ENCODE measurements at places on chromosomes 11 and 22.

GRCh38 chr11:11461473-11461872 is 108.4 kb upstream of the CSNK2A3 start:
- DNase-seq = no peak

- DNase-seq = no peak
Observed at GRCh38 chr11:9568161-9568853, 5.2 kb upstream of the WEE1 start.

- DNase-seq = peak; percentile 31
Observed at GRCh38 chr22:27252282-27253049, 549.1 kb downstream of the MN1 start.

GRCh38 chr22:24322522-24322921 is 51.9 kb downstream of the SPECC1L start:
- DNase-seq = no peak

DNA sequence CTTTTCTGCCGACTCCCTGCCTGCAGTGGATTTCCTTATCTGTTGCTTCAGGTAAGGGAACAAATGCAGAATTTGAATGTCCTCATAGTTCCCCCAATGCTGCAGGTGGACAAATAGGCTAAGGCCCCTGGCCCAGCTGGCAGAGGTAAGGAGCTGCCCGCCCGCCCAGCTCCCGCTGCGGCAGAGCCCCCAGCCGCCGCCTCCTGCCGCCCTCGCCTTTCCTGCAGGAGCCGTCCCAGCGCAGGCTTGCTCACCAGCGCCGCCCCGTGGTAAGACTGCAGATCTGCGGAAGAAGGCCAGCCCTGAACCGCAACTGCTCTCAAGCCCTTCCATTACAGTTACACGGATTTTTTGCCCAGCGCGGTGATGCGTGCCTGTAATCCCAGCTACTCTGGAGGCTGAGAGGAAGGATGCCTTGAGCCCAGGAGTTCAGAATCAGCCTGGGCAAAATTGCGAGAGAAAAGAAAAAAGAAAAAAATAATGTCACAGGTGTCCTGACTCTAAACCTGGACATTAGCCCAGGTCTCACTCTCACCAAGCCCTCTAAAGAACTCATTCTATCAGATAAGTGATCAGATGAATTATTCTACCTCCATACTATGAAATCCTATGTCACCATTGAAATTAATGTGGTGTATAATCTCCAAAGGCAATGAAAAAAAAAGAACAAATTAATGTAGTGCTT is 51.2 kb upstream of the EMID1 start:
- DNase-seq = peak; percentile 39

DNA sequence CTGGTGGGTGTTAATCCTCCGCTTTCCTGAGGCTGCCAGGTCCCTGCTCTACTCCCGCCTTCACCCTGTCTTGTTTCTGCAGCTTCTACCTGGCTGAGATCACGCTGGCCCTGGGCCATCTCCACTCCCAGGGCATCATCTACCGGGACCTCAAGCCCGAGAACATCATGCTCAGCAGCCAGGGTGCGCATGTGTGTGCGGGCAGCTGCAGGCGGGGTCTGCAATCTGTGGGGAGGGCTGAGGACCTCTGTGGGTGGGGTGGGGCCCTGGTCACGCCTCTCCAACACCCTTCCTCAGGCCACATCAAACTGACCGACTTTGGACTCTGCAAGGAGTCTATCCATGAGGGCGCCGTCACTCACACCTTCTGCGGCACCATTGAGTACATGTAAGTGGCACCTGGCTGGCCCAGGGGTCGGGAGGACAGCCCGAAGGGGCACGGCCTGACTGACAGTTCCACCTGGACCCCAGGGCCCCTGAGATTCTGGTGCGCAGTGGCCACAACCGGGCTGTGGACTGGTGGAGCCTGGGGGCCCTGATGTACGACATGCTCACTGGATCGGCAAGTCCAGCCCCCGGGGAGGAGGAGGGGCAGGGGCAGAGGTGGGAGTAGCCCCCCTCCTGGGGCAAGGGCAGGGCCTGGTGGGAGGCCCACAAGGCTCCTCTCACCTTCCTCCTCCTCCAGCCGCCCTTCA is 4.5 kb downstream of the RPS6KB2 start:
- no peak for DNase-seq

- DNase-seq = no peak
Observed at GRCh38 chr11:107719073-107719472, 7.2 kb upstream of the SLN start.

DNA sequence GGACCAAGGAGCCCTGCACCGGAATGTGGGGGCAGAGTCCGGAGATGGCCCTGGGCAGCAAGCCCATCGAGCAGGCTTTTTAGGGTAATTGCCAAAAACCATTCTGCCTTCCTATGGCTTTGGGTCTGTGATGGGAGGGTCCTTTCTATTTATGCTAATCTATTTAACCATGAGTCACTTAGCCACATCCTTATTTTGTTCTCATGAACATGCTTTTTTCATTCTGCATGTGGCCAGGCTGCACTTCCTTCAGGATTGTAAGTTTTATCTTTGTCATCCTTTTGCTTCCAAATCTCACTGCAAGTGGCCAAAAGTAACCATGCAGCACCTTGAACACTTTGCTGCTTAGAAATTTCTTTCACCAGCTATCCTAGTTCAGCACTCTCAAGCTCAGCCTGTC is 88.3 kb downstream of the EFCAB6 start:
- DNase-seq = no peak

DNA sequence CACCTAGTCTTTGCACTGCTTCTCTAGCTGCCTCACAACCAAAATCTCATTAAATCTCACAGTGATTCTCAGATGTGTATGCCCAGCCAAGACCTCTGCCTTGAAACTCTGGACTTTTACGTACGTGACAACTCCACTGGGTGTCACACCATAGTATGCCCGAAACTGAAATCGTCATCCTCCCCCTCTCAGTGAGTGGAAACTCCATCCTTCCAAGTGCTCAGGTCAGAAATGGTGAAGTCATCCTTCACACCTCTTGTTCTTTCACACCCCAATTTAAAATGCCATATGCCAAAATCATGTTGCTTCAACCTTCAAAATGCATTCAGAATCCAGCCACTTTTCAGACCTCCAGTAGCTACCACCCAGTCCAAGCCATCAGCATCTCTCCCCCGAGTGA is 42.5 kb downstream of the SFI1 start:
- no peak for DNase-seq

DNA sequence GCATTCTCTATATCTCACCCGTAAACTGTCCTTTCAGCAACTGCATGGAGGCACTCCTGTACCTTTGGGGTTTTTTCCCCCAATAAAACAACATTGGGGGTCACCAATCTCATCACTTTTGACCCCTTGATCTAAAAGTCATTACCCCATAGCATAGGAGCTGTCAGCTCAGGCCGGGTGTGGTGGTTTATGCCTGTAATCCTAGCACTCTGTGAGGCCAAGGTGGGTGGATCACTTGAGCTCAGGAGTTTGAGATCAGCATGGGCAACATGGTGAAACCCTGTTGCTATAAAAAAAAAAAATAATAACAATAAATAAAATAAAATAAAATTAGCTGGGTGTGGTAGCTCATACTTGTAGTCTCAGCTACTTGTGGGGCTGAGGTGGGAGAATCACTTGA is 17.1 kb upstream of the GDPD4 start:
- no peak for DNase-seq

GRCh38 chr11:120336641-120337354 is 585 bp downstream of the ARHGEF12 start:
- DNase-seq = no peak

DNA sequence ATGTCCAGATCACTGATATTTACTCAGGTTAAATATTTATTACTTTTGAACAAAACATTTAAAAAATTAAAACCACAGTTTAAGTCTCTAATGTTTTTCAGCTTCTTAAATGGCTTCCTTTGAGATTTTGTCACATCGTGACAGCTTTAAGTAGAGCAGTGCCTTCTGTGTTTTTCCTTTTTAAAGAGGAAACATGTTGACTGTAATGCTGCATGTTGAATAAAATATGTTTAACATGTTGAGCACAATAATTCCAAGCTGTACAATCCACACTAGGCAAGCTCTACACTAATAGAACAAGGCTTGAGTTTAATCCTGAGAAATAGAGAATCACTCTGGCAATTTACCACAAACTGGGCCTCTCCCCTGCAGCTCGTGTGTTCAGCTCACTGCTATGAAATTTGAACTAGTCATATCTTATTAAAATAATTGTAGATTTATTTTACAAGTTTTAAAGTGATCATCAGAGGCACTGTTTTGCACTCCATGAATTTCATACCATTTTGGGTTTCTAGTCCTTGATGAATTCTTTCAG is 368.3 kb downstream of the SOX6 start:
- DNase-seq = no peak

DNA sequence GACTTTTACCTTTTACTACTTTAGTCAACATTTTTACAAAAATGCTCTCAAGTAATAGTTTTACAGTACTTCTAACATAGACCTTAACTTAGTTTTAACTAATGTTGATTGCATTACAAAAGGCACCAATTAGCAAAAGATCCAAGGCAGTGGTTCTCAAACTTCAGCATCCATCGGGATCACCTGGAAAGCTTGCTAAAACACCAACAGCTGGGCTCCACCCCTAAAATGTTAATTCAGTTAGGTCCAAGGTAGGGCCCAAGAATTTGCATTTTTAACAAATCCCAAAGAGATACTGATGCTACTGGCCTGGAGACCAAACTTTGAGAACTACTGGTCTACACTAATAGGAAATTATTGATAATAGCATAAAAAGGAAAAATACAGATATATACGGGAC is 5.9 kb downstream of the MTMR2 start:
- no peak for DNase-seq

DNA sequence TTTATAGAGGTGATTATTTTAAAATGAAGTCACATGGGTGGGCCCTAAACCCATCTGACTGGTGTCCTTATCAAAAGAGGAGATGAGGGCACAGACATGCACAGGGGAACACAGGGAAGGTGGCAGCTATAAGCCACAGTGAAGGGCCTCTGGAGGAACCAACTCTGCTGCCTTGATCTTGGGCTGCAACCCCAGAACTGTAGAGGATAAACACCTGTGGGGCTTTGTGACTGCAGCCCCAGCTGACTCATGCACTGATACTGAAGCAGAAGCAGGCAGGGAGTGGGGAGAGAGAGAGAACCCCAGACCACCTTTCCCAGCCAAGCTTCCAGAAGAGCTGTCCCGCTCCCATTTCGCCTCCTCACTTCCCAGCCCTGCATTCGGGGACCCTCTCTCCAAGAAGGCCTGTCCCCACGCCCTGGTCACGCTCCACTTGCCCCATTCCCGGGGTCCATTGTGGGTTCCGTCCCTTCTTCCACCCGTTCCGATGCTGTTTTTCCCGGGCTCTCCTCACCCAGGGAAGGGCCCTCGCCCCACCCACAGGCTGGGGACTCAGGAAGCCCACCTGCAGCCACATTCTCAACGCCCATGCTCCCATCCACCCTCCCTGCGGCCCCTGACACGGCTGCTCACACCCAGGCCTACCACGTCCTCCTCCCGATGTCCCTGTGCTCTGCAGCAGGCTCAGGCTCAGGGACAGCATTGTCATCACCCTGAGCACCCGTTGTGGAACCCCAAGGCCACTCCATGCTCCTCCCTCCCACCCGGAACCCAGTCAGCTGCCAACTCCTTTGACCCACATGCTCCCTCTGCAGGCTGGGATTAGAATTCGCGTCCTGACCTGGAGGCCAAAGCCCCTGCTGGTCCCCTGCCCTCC is 90.8 kb upstream of the SHANK2 start:
- no peak for DNase-seq

DNA sequence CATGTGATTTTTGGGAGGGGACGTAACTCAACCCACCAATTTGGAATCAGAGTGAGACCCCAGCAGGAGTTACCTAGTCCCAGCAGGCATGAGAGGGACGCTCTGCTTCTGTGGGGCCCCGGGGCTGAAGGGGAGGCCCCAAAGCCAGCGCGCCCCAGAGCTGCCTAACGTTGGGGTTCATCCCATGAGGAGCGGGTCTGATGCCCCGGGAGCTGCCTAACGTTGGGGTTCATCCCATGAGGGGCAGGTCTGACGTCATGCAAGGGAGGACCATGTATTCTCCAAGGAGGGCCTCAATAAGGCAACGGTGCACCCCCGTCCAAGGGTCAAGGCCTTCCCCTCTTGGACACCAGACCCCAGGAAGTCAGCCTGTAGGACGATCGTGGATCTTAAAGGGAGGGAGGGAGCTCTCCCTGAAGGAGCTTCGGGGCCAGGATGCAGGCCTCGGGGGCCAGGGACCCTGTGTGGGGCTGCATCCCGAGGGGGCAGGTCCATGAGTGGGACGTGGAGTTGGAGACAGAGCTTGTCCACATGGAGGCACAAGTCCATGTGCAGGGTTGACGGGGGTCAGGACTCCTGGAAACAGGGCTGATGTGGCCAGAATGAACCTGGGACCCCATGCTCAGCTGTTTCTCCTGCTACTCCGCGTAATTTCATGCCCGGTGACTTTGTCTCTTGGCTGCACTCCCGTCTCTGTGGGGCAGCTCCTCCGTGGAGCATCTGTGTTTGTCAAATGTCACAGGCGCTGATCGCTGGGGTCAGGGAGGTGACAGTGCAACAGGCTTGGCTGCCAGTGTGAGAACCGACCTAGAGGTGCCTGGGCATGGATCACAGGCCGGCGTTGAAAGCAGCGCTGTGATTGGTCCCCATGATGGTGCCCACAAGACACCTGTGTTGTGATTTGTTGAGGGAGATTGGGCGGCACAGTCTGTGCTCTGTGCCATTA is 1029.1 kb downstream of the BRD1 start:
- DNase-seq = no peak

- DNase-seq = no peak
Observed at GRCh38 chr11:135033540-135033939, 621.5 kb upstream of the B3GAT1 start.

DNA sequence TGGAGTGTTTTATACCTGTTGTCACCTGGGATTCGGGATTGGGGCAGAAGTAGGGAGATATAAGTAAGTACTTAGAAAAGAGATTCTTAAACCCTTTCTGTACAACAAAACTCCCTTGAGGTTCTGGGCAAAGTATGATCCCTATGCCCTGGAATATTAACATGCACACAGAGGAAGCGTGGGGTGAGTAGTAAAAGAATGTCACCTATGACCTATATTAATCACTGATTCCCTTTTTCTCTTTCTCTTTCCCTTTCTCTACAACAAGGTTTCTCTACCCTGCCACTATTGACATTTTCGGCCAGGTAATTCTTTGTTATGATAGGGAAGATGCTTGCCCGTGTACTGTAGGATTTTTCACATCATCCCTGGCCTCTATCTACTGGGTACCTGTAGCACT is 209.7 kb upstream of the PLET1 start:
- DNase-seq = no peak

- DNase-seq = no peak
Observed at GRCh38 chr11:85772695-85773094, 38.2 kb downstream of the SYTL2 start.

- no peak for DNase-seq
Observed at GRCh38 chr11:17296852-17297559, 20.5 kb downstream of the NUCB2 start.

GRCh38 chr11:102116453-102117205 is 6.4 kb downstream of the YAP1 start:
- no peak for DNase-seq

- no peak for DNase-seq
Observed at GRCh38 chr11:68146704-68147474, 25.7 kb upstream of the CHKA start.

DNA sequence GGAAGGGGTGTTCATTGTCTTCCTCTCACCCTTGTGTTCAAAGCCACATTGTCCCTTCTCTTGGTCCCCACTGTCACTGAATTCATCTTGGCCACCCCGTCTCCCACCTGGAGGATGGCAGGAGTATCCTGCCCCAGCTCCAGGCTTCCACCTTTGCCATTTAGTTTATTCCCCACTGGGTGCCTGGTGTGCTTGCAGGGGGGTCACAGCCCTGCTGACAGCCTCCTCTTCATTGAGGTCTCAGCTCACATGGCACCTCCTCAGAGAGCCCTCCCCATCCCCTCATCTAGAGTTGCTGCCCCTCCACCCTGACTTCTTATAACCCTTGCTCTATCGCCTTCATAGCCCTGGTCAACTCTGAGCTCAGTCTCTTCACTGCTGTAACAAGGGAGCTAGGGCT is 36.6 kb downstream of the KIAA1671 start:
- no peak for DNase-seq
